ENCODE measurements at places on chromosomes 13 and 19.

DNA sequence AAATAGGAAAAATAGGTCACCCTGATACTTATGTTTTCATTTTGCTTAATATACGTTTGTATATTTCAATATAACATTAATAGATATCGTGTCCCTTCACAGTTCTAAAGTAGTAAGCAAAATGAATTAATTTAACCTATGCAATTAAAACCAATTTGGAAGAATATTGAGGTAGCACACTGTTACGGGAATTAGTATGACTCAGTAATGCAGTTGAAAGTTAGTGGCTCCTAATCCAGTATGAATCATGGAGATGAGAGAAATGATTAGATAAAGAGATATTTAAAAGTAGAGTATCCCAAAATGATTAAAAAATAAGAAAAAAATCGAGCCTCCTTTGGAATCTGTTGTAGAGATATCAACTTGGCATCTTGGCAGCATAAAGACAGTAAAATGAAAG, 177.0 kb upstream of the SLITRK6 start:
- no peak for DNase-seq

DNA sequence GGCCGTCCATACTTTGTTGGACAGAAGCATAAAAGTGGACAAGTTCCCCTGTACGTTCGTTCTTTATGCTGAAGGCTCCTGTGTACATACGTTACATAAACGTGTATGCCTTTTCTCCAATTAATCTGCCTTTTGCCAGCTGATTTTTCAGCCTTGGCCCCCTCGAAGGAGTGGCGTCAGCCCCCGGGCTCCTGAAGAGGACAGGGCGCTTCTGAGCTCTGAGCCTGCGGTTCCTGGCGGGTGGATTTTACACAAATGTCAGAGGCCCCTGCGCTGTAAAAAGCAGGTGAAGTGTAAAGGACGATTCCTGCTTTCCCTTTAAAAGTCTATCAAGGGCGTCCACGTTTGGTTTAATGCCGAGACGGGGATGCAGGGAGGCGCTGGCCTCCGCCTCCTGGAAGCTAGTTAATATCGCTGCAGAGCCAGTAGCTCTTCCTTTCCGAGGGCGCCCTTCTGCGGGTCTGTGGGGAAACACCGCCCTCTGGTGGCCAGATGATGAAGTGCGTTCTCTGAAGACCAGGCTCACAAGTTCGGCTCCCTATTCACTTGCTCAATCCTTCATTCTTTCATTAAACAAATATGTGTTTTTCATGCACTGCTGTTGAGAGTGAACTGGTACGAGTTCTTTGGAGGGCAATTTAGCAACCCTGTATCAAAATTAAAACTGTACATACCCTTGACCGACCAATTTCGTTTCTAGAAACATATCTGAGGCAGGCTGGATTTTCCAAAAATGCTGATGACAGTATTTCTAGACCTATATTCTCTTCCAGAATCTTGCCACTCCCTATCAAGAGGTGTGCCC, 62.0 kb downstream of the GPR12 start:
- DNase-seq, result peak; percentile 75

DNA sequence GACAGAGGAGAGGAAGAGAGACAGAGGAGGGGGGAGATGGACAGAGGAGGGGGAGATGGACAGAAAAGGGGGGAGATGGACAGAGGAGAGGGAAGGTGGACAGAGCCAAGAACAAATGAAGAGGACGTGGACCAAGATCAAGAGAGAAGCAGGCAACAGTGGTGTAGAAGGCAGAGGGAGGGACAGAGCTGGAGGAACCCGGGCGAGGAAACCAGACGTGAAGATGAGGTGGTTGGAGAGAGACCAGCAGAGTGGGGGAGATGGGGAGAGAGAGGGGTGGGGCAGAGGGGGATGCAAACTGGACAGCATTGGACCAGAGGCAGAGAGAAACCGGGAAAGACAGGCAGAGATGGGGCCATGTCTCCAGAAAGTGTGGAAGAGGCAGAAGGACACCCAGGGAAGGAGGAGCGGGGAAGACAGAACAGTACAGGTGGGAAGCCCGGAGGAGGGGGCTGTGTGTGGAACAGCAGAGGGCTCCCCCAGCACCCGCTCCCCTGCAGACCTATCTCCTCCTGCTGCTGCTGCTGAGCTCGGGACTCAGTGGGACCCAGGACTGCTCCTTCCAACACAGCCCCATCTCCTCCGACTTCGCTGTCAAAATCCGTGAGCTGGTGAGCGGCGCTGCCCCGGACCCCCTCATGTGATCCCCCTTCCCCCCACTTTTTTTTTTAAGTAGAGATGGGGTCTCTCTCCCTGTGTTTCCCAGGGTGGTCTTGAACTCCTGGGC, 1.3 kb downstream of the FLT3LG start:
- no peak for DNase-seq

GRCh38 chr13:35643625-35644024, 167.1 kb upstream of the MAB21L1 start:
- DNase-seq, result no peak

- no peak for DNase-seq
Observed at GRCh38 chr19:3586707-3587346, 1.5 kb downstream of the GIPC3 start.

- DNase-seq, result no peak
Observed at GRCh38 chr13:87168390-87168789, 502.8 kb upstream of the SLITRK5 start.

DNA sequence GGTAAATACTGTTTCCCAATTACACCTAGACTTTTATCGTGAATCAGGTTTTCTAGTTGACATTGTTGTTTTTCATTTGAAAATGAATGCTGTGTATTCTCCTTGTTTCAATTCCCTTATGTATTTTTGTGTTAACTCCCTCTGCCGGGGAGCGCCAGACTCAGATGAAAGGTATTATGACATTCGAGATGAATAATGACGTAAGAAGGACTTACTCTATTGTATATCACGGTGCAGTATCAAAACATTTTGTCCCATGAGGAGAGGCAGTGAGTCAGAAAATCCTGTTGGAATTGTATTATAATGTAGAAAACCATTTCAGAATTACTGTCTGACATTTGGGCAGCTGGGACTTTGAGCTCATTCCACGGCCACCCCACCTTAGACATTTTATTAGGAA, 61.6 kb downstream of the LRCH1 start:
- no peak for DNase-seq

DNA sequence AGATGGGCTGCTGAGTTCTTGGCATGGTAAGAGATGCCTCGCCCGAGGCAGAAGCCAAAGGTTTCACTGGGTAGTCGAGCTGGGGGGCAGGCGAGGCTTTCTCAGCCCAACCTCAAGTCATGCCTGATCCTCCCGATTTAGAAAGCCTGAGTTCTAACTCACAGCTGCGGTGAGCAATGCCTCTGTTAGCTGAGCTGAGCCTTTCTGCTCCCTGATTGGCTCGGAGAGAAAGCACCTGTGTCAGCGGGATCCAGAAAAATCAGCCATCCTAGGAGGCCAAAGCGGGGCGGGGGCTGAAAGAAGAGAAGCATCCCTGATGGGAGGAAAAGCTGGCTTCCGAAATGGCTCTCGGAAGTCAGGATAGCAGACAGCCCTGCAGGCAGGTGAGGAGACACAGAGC, 44.7 kb downstream of the CACNA1A start:
- peak; percentile 87 for DNase-seq

DNA sequence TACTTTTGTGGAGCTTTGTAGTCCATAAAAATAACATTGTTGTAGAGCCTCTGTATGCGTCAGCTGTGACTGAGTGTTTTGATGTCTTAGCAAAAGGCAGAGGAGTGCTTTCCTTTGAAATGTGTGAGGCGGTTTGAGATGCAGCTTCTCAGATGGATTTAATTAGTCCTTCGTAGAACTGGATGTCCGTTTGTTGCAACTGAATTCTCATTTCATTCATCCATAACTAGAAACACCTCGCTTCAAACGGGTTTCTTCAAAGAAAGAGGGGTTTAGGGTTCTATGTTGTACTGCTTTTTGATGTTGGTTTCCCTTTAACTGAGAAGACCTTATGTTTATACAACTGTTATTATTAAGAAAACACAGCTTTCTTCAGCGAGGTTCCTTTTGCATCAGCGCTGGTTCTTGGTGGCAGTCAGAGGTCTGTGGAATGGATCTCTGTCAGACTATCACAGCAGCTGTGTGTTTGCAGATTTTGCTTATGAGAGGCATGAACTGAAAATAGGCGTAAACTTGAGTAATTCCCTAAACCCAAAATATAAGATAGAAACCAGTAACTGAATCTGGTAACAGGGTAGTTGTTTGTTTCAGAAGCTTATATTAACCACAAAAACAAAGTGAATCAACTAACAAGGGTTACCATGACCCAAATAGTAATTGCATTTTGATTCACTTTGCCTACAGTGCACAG, 194.4 kb downstream of the GGACT start:
- no peak for DNase-seq

GRCh38 chr13:39749528-39749927, 94.1 kb downstream of the COG6 start:
- no peak for DNase-seq

DNA sequence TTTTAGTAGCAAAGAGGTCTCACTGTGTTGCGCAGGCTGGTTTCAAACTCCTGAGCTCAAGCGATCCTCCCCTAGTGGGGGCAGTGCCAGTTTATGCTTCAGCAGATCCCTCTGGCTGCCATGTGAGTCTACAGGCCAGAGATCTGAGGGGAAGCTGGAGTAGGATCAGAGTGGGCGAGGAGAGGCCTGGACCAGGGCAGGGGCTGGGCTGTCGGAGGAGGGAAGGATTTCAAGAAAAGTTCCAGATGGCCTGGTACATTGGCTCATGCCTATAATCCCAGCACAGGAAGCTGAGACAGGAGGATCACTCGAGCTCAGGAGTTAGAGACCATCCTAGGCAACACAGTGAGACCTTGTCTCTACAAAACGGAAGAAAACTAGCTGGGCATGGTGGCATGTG, 9.8 kb downstream of the DHX34 start:
- DNase-seq, result no peak

GRCh38 chr19:55352040-55352439, 2.5 kb downstream of the COX6B2 start:
- no peak for DNase-seq
